Stimulated activated CD4-positive, alpha-beta T cell treated with anti-CD3 and anti-CD28 coated beads, TNF-alpha, amount 100 ng/mL, for 4 hours (primary cell): ENCODE measurements at places on chromosomes 5 and 9.

GRCh38 chr9:72635197-72635596 lies 113.8 kb downstream of the TMC1 start:
- DNase-seq, result no peak

- DNase-seq, result no peak
These were observed 40.2 kb upstream of the EXOC3 start for GRCh38 chr5:402615-403359.

- DNase-seq, result no peak
These were observed 2.0 kb upstream of the PFN3 start for GRCh38 chr5:177402271-177403043.

DNA sequence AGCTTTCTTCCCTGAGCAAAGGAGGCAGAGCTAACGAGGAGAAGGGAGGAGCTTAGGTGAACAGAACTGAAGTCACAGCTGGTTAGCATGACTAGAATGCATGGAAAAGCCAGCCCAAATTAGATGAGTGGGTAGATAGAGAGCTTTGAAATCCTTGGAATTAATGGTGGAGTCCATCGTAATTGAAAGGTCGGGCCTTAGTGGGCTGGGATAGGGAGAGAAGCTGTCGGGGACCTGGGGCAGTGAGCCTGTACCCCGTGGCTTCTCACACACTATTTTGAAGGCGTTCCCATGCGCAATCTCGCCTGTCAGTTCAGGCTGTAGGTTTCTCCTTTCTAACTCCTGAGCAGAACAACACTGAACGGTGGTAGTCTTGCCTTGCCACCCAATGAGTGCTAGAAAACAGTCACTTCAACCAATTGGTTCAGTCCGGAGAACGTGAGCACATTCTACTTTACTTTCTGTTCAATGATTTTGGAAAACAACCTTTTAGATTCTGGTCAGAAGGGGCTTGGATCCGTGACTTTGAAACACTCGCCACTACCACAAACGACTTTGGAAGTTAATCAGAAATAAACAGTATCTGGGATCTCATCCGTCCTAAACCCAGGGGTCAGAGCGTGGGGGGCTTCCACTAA lies 655 bp upstream of the RAI14 start:
- DNase-seq, result no peak
